ENCODE measurements at places on chromosomes 1 and 21.

DNA sequence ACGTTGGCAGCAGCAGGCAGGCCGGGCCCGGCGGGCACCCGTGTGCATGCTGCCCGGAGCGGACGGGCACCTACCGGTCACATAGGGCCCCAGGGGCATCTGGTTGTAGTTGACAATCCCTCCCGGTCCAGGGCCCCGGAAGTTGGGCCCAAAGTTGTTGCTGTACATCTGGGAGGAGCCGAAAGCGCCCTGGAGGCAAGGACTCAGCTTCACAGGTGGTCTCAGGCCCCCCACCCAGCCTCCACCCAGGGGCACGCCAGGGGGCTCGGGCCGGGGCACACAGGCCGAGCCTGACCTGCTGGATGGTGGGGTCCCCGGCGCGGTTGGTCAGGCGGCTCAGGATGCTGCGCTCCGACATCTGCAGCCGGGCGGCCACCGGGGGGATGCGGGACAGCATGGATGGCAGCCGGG, 60.6 kb downstream of the KCNAB2 start:
- no peak for DNase-seq

- DNase-seq: no peak
These were observed 32.0 kb downstream of the SLAMF6 start for GRCh38 chr1:160491017-160491416.

GRCh38 chr1:16608838-16609560, 4.4 kb downstream of the NBPF1 start:
- no peak for DNase-seq

- no peak for DNase-seq
These were observed 73.4 kb downstream of the GALNT2 start for GRCh38 chr1:230140221-230141020.

DNA sequence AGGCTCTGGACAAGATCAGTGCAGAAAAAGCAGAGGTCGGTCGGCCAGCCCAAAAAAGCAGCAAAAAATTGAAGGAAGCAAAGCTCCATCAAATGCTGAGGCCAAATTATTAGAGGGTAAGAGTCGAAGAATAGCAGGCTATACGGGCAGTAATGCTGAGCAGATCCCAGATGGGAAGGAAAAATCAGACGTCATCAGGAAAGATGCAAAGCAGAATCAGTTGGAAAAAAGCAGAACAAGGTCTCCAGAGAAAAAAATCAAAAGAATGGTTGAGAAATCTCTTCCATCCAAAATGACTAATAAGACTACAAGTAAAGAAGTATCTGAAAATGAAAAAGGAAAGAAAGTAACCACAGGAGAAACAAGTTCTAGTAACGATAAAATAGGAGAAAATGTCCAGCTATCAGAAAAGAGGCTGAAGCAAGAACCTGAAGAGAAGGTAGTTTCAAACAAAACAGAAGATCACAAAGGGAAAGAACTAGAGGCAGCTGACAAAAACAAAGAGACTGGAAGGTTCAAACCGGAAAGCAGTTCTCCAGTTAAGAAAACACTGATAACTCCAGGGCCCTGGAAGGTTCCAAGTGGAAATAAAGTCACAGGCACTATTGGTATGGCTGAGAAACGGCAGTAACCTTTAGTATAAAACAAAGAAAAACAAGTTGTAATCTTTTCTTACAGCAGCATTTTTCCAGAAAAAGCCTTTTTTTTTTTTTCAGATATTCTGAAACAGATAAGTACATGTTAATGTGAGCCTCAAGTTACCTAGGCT, 75.7 kb downstream of the PHTF1 start:
- DNase-seq: no peak

DNA sequence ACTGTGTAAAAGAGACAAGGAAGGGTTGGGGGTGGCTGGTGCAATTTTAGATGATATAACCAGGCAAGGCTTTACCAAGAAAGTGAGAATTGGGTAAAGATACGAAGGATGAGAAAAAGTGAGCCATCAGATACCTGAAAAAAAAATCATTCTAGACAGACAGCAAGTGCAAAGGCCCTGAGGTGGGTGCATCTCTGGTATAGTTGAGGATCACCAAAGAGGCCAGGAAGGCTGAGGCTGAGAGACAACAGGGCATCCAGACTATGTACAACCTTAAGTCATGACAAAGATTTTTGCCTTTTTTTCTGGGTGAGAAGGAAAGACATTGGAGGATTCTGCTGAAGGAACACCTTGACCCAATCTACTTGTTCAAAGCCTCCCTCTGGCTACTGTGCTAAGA, 29.9 kb downstream of the RXRG start:
- DNase-seq: no peak

DNA sequence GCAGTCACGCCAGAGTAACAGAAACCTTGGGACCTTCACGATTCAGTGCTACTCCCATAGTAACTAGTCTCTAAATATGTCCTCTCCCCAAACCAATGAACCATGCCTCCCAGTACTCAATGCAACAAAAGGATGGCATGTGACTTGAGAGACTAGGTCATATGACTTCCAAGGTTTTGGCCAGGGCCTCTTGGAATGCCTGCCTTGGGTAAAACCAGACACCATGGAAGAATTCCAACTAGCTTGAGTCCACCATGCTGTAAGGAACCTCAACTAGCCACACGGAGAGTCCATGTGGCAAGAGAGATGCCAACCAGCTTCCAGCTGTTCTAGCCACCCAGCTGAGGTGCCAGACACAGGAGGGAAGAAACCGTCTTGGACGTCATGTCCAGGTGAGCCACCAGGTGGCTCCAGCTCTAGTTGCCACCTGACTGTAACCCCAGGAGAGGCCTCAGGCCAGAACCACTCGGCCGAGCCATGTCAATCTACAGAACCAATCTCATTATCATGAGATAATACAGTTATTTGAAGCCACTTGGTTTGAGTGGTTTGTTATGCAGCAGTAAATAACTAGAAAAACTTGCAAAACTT, 115.0 kb downstream of the SYF2 start:
- DNase-seq: no peak

DNA sequence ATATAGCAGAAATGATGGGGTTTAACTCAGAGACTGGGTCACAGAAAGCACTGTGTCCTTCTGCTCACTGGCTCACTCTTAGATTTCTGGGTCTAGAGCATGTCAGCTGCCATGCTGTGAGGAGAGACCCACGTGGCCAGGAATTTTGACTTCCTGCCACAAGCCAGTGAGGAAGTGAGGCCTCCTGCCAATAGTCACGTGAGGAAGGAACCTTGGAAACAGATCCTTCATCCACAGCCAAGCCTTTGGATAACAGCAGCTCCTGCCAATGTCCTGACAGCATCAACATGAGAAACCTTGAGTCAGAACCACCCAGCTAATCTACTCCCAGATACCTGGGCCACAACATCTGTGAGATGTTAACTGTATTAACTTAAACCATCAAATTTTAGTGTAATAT, 114.5 kb upstream of the PLPPR5 start:
- DNase-seq: no peak

DNA sequence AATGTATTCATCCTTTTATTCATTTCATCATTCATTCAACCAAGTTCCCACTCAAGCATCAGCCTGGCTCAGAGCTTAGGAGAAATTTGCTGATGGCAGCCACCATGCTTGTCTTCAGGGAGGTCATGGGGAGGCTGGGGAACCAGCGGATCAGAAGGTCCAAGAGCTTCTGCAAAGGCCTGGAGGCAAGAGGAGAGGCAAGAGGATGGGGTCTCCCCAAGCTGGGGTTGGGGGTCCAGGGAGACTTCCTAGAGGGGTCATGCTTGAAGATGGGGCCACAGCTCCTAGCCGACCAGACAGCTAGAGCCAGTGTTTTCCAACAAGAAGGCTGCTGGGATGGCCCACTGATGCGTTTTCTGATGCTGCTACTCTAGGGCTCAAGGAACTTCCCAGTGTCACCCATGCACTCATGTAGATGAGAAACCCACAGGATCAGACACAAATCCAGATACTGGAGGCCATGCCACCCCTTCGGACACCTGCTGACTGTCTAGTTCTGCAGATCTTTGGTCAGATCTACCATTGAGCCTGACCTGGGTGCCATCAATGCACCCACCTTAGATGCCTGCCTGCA, 315.2 kb downstream of the AJAP1 start:
- no peak for DNase-seq

DNA sequence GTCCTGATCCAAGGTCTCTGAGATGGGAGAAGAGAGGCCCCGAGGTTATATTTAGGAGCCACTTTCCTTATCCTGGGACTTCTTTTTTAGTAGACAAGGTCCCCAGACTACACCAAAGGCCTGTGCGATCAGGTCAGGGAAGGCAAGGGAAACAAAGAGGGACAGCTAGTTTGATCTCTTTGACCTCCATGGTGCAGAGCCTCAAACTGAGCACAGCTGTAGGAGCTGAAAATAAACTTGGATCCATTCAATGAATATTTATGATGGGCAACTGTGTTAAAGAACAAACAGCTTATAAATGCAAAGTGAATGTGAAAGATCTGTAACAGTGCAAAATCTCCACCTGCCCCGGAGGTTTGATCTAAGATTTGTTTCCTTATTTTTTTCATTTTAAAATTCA, 256.6 kb downstream of the DYRK1A start:
- DNase-seq: no peak

- no peak for DNase-seq
These were observed 823 bp downstream of the ENAH start for GRCh38 chr1:225651872-225652728.

- DNase-seq: no peak
These were observed 58.4 kb upstream of the ADAM30 start for GRCh38 chr1:119954476-119955422.

- no peak for DNase-seq
These were observed 35.2 kb downstream of the GRIK1 start for GRCh38 chr21:29904359-29905282.

GRCh38 chr1:23188434-23188884, 19.8 kb upstream of the LUZP1 start:
- no peak for DNase-seq
